ENCODE measurements at places on chromosomes 5 and 9.

- no peak for DNase-seq
Observed at GRCh38 chr9:1619915-1620710, 395.0 kb upstream of the SMARCA2 start.

GRCh38 chr5:158843305-158843704 is 256.4 kb downstream of the EBF1 start:
- no peak for DNase-seq

- DNase-seq: peak; percentile 37
Observed at GRCh38 chr5:150410524-150411244, 2.0 kb downstream of the CD74 start.

GRCh38 chr5:78887384-78888118 is 97.6 kb downstream of the ARSB start:
- no peak for DNase-seq

DNA sequence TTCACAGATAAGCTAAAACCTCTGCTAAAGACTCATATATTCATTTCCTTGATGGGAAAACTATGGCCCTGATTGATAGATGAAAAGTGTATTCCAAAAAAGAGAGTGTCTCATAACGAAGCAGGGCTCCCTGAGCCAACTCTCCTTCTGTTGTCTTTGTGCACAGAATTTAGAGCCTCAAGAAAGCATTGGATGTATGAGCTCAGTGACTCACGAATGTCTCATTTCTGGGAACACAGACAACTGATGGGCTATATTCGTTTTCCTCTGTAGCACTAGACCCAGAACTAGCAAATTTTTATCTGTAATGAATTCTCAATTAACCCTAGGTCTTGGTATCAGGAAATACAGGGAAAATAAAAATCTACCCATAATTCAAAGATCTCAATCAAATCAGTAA is 88.4 kb downstream of the LMNB1 start:
- no peak for DNase-seq

- DNase-seq: no peak
Observed at GRCh38 chr9:133726401-133727276, 11.5 kb downstream of the SARDH start.

DNA sequence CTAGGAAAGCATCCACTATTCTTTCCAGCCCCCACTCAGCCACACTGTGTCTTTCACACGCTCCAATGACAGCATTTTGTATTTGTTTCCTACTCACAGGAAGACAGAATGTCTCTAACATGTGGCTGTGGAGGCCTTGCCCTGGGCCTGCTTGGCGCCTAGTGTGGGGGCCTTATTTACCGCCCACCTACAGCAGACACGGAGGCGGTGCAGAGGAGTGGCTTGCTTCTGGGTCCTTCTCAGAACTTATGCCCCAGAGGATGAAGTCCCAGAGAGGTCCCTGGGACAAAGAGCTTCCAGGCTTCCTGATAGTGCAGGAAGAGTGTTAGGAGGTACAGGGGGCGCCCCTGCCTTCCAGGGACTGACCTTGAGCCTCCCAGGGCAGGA is 8.5 kb upstream of the MRNIP start:
- DNase-seq: no peak

DNA sequence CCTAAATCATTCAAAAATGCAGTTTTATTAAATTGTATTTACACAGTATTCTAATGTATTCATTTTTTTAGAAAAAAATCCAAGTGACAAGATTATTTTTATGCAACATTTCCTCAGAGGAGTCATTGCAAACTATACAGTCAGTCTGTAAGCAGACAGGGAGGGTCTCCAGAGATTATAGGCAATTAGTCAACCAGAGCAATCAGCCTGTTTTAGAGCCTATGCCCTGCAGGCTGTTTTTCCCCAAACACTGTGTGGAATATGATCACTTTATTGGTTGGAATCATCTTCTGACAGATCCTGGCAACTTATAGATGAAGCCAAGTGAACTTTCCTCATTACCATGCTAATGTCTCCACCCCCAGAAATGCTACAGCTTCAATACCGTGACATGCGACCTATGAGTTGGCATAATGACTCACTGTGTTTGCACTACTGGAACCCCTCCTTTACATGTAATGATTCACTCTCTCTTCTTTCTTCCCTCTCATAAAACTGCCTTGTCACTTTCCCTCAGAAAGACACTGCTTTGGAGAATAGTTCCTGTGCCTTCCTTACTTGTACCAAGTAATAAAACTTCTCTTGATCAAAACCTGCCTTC is 577.7 kb upstream of the FTMT start:
- DNase-seq: no peak

GRCh38 chr9:73583576-73583975 is 431.9 kb downstream of the ANXA1 start:
- DNase-seq: no peak

- no peak for DNase-seq
Observed at GRCh38 chr9:91991721-91992341, 41.8 kb upstream of the ROR2 start.

GRCh38 chr9:134885679-134886412 is 5.2 kb downstream of the FCN2 start:
- no peak for DNase-seq

- no peak for DNase-seq
Observed at GRCh38 chr5:139958432-139959148, 84.5 kb downstream of the NRG2 start.

DNA sequence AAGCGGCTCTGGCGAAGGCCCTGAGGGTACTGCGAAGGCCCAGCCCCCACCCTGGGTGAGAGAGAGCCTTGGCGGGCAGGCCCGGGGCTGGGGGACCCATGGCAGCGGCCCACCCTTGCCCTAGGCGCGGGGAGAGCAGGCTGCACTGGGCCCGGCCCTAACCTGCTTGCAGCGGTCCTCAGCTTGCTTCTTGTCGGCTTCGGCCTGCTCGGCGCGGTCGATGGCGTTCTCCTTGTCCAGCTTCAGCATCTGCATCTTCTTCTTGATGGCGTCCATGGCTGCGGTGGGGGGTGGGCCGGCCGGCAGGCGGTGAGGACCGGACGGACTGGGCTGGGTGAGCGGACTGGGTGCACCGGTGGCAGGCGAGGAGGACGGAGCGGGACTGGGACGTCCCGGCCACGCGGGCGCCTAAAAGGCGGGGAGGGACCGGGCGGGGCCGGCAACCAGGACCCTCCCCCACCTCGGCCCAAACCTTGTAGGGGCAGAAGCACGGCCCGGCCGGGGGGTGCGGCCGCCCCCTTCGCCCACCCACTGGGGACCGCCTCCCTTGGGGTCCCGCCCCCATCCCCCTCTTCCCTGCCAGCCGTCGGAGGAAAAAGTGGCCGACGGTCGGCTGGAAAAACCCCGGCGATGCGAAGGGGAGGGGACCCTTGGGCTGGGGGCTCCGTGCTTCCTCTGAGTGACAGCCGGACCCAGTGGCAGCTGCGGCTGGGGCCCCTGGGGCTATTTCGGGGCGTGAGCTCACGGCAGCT is at the start of gene TPM2:
Gene TPM2 (minus strand): TSS at position 384 of the 752 bp plus-strand sequence. CDS start 108 bp downstream, at position 276.
- peak; percentile 62 for DNase-seq

DNA sequence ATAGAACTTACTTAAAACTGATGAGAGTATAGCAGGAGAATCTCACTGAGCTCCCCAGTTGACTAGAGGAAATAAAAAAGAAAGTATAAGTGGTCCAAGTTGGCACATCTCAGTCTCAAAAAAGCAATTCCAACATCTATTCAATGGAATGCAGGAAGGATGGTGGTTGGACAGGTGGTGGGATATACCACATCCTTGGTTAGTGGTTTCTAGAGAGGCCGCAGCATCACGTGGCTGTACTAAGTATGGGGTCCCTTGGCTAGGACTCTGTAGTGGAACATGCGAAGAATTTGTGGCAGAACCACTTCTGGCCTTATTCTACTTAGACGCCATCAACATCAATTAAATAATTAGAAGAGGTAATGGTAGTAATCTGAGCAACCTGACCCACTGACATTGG is 232.4 kb downstream of the SAXO1 start:
- no peak for DNase-seq

DNA sequence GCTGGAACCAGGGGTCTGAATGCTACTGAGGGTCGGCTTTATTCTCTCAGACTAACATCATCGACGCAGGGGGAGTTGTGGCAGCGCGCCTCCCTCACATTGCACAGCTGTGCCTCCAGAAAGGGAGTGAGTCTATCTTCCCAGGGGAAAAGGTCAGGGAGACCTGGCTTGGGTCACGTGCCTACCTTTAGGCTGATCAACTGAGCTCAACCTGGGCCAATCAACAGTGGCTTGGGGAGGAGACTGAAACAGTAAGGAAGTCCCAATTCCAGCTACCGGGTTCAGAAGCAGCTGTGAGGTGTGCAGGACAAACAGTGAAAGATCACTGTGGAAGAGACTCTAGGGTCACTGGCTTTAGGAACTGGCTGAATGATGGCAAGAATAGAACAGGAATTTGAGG is 14.3 kb downstream of the SNX30 start:
- no peak for DNase-seq

DNA sequence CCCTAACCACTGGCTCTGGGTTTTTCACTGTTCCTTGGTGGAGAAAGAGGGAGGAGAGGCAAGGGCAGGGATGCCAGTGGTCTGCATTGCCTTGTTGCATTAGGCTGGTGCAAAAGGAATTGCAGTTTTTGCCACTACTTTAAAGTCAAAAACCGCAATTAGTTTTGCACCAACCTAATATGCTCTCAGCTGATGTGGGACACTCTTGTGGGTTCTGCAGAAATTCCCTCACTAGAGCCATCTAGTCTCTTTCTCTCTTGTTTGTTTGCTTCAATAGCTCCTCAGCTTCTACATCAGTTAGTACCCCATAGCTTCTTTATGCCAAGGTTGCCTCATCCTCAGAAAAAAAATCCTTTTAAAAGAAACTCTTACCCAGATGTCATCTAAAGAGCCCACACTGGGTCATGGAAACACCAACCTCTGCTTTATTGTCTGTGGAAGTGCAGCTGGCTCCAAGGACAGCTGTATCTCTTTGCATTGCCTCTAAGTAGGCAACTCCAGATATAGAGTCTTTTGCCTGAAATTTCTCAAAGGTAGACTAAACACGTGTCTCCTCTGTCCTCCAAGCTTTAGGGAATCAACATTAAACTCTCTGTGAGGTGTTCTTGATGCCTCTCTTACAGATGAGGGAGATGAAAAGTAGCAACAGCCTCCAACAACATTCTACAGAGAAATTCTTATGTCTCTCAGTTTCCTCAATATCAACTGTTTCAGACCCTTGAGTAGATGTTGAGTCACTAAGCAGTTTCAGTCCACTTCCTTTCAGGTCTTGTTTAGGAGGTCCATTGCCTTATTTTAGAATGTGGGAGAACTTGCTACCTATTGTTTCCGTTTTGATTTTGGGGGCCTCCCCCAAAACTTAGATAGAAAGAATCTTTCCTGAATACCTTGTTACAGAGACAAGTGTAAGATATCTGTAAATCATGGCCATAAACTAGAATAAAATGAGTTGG is 84.9 kb upstream of the MEF2C start:
- no peak for DNase-seq

DNA sequence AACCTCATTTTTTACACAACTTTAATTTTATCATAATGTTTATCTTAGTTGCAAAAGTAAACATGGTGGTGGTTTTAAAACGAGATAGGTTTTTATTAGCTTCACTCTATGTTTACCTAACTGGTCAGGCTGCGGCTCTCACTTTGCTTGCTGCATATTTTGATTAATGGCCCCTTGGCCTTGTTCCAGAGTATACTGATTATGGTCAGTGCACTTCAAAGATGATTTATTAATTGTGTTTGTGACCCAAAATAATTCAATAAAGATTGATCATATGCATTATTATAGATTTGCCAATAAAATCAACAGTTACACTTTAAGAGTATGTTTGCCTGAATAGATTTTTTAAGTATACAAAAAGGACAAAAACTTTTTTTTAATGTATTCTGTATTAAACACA is 188.0 kb downstream of the XRCC4 start:
- no peak for DNase-seq

DNA sequence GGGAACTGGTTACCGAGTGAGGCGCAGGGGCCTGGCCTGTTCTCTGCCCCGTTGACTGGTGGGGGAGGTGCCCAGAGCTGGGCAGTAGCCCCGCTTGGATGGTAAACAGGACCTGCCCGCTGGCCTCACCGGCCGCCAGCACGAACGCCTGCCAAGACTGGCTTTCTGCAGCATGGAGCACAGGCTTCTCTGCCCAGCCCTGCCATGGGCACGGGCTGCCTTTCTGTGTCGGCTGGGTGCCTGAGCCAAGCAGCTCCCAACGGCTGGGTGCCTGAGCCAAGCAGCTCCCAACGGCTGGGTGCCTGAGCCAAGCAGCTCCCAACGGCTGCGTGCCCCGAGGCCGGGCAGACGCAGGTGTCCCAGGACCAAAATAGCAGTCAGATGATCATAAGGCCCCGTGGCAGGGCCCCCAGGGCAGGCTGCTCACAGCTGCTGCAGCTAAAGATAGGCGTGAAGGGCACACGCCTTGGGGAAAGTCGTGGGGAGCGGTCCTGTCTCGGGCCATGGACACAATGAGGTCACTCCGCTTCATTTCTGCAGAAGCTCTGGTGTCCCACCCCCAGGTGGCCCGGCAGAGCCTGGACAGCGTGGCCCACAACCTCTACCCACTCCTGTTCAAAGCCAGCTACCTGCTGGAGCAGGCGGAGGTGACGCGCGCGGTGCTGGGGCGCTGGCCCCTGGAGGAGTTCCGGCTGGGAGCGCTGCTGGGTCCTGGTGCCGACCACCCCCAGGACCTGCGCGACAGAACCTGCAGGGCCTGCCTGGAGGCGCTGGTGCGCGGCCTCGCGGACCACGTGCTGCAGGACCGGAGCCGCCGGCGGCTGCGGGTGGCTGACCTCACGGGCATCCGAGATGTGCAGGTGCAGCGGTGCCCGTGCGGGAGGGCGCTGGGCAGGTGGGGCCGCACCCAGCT is at the start of gene LRRC14B:
Gene LRRC14B (plus strand): TSS at position 460 of the 913 bp plus-strand sequence. CDS start 44 bp downstream, at position 504.
- DNase-seq: no peak

GRCh38 chr9:126503333-126504085 is 110.2 kb upstream of the LMX1B start:
- DNase-seq: no peak

- no peak for DNase-seq
Observed at GRCh38 chr9:16044579-16044881, 491.7 kb downstream of the CCDC171 start.

- no peak for DNase-seq
Observed at GRCh38 chr5:140151144-140152021, 23.6 kb upstream of the CYSTM1 start.

GRCh38 chr9:79742110-79742721 is 170.5 kb downstream of the TLE4 start:
- no peak for DNase-seq

DNA sequence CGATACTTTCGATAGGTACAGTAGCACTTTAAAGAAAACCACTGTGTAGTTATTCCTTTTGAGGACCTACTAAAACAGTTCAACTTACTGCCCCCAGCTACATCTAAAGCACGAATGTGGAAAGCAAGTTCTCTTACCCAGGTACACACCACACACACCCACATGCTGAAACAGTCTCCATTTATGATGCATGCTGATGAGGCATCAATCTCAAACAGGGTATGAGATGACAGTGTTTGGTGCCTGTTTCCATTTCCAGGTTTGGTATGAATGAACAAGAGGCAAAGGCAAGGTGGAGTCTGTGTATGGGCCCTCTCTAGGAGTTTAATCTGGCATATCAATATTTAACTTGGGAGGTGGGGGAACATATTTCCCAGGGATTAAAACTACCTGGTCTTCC is 13.9 kb downstream of the HMGXB3 start:
- DNase-seq: no peak

Measured in thoracic aorta (tissue), 2 donors.